ENCODE measurements at places on chromosomes 13 and 19.

DNA sequence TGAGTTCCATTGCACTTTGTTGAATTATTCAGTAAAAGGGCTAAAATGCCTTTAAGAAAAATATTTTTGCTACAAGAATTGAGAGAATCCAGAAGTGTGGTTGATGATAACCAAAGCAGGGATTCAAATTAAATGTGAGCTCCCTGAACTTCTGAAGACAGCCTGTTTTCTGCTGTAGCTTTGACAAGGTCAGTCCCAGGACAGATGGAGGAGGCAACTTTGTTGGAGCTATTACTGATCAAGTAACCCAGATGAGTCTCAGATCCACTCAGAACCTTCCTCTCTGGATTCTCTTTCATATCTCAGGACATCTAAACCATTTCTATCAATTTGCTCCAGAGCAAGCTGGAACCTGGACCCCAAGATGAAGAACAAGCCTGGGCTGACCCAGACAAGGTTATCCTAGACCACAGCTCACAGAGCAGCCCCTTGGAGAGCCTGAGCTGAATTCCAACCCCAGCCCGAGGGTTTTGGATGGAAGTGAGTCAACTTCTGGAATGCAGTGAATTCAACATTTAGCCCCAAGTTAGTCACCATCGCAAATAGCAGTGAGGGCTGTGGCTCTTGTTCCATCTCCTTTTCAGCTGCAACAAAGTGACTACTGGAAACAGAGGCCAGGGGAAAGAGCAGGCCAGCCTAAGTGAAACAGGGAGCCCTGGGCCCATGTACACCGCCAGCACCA lies 137.8 kb upstream of the TSC22D1 start:
- no peak for DNase-seq

DNA sequence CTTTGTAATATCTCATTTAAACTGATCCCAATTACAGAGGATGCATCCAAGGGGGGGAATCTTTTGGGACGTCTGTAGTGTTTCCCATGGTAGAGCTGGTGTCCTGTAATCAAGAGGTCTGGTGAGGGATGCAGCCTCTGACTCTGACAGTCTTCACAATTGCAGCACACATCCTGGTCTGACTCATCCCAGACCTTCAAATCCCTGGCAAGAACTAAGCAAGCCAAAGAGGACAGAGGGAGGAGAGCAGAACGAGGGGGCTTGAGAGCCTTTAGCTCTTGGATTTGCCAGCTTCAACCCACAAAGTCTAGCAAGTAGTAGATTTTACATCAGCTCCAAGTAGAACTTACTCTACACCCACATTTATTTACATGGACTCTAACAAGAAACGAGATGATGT lies 17.3 kb upstream of the FCGBP start:
- no peak for DNase-seq

DNA sequence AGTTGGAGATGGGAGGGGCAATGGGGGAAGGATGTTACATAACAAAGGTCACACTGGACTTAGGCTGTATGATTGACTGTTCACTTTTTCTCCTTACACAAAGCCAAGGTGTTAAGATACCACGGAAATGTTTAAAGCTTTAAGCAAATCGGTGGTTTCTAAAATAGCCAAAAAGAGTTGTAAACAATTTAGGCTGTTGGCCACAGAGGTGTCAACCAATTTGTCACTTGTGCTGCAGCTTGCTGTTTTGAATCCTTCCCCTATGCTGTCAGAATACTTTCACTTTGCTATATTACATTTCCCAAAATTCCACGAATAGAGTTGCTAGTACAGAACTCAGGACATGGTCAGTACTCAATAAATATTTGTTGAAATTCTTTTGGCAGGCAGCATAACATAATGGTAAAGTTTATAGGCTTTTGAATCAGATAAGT lies 149.3 kb downstream of the VWA8 start:
- DNase-seq: no peak

- no peak for DNase-seq
Measured at GRCh38 chr13:112003396-112003795, 63.6 kb upstream of the SOX1 start.

- DNase-seq: no peak
Measured at GRCh38 chr13:106033659-106034058, 501.8 kb downstream of the EFNB2 start.

- peak; percentile 59 for DNase-seq
Measured at GRCh38 chr19:40592170-40592569, 9.0 kb upstream of the LTBP4 start.

DNA sequence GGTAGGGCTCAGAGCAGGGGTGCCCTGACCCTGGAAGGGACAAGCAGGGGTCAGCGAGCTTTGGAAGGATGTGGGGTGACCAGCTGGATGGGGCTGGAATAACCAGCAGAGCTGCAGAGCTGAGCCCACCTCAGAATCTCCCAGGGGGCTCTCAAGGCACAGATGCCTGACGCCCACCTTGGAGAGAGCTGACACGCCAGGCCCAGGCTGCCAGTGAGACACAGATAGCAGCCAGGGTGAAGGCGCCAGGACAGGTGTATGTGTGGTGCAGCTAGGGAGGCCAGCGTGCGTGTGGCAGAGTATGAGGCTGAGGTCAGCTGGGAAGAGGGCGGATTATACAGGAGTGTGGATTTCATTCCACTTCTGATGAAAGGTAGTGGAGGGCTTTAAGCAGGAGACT lies 8.9 kb downstream of the AP1M1 start:
- no peak for DNase-seq

- DNase-seq: peak; percentile 81
Measured at GRCh38 chr13:46551410-46552302, 1.3 kb upstream of the LRCH1 start.

- no peak for DNase-seq
Measured at GRCh38 chr13:45851956-45852355, 403 bp upstream of the SIAH3 start.

GRCh38 chr13:46516599-46517338 lies 36.2 kb upstream of the LRCH1 start:
- no peak for DNase-seq

DNA sequence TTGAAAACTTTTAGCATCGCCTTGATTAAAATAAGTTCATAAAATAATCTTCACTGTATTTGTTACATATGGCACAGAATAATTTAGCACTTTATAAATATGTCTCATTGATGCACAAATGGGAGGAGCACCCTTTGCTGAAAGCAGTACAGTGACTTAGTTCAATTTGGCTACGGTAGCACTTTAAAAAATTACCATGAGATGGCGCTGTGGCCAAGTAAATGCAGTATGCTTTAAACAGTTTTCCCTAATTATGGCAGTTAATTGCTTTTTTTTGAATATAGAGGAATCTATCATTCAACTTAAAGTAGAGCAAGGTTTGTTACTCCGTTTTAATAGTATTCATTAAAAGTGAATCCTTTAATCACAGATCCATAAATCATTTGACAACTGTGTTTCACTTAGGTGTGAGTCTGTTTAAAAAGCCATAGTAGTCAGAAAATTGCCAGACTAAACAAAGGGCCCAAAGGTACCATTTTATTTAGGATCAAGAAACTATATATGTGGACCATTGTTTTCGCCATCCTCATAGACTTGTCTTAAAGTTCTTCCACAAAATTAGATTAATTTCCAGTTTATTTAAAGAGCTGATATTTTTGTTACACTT lies 34.7 kb upstream of the ESD start:
- DNase-seq: peak; percentile 45

Measured in G401 (cell line).